Glomerular endothelial cell (primary cell): ENCODE measurements at places on chromosomes 3 and 15. TPM values are rescaled to one million over a fixed set of nuclear protein-coding genes. Genes with fewer than 3 reads are reported as not detected.

- DNase-seq: no peak
Measured at GRCh38 chr3:58272891-58273290, 33.2 kb upstream of the RPP14 start.

- no peak for DNase-seq
Measured at GRCh38 chr15:97903971-97904572, 56.4 kb upstream of the ARRDC4 start.

DNA sequence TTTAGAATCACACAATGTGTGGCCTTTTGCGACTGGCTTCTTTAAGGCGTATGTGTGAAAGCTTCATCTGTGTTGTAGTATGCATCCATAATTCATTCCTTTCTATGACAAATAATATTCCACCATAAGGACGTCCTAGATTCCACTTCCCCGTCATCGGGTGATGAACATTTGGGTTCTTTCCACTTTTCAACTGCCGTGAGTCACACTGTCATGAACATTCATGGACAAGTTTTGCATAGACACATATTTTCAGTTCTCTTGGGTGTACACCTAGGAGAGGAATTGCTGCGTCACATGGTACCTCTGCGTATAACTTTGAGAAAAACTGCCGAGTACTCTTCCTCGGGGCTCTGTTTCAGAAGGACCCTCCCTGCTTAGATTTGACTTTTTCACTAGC, 97.3 kb downstream of the TOP2B start:
- DNase-seq: no peak

- DNase-seq: no peak
Measured at GRCh38 chr3:42691816-42692666, 6.7 kb downstream of the KLHL40 start.

DNA sequence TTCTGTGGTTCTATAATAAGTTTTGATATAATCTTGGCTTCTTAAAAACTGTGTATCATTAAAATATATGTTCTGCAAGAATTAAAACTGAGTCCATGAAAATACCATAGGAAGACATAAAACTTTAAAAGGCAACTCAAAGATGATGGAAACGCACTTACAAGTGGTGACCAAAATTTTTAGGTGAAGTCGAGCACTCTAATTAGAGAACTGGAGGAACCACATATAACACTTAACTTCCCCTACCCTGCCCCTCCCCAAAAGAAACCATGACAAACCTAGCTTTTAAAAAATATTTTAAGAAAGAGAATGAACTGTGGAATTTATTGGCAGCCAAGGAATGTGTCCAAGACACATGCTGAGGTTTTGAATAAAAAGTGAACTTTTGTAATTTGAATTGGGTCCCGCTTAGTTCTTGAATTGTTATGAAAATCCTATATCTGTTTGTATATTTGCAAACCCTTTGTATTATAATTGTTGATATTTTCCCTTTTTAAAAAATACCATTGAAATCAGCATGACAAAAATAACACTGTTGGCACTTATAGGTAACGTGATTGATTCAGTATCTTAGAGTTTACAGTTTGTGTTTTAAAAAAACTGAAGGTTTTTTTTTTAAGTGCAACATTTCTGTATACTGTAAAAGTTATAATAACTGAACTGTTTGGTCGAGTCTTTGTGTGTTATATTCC, 7.7 kb downstream of the NR2F2 start:
- no peak for DNase-seq

- DNase-seq: no peak
Measured at GRCh38 chr3:73258057-73258456, 196.6 kb downstream of the EBLN2 start.

DNA sequence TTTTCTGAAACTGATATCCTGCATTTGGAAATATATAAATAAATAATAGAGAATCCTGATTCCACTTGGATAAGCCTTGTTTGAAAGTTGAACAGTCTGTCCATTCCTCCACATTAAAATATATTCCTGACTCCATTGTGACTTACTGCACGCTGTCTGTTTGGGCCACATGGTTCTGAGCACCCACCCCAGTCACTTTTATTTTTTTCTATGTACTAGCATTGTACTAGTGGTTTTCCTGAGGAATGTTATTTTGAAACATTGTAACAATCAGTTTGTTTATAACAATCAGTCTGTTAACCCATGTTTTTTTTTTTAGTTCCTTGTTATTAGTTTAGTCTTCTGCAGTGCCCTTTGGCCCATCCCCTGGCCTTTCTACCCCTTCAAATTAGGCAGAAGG, 87.4 kb upstream of the CCNL1 start:
- DNase-seq: no peak

GRCh38 chr15:25568751-25569150, 129.9 kb upstream of the UBE3A start:
- DNase-seq: no peak

DNAH12 gene
- 0.12 and 0.92 TPM in 2 replicates for total RNA-seq

RTP3 gene
- total RNA-seq: not detected in 2 replicates

PPP1R14D gene
- total RNA-seq: not detected in 2 replicates
